ENCODE measurements at places on chromosomes 3 and 15.

GRCh38 chr3:50179710-50180109 is 11.7 kb upstream of the GNAT1 start:
- DNase-seq: no peak

GRCh38 chr3:25007974-25008658 is 419.9 kb upstream of the RARB start:
- no peak for DNase-seq

GRCh38 chr3:119630128-119630879 is 30.1 kb downstream of the POPDC2 start:
- DNase-seq: no peak

DNA sequence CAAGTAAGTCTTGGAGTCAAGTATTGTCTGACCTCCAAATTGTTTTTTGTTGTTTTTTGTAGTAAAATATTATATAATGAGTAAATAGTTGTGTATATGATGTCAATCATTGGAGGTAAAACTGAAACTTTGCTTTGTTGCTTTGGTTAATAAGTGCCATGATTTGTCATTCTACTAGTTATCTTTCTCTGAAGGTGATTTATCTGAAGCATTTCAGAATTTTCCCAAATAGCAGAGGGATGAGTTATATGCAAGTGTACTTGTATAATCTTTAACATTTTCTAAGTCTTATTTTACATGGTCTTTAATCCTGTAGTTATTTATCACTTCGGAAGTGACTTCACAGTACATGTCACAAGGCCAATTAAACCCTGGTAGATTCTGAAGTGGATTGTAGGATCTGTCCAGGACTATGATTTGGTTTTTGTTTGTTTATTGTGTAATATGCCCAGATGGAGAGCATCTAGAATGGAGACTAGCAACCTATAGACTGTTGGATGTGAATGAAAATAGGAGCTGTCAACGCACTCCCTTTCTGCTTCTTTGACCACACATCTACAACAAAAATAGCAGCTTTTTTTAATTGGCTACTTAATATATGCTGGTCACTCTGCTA is 93.1 kb upstream of the SAMMSON start:
- no peak for DNase-seq

- DNase-seq: no peak
Measured at GRCh38 chr15:43794269-43795037, 2.3 kb downstream of the SERF2 start.

DNA sequence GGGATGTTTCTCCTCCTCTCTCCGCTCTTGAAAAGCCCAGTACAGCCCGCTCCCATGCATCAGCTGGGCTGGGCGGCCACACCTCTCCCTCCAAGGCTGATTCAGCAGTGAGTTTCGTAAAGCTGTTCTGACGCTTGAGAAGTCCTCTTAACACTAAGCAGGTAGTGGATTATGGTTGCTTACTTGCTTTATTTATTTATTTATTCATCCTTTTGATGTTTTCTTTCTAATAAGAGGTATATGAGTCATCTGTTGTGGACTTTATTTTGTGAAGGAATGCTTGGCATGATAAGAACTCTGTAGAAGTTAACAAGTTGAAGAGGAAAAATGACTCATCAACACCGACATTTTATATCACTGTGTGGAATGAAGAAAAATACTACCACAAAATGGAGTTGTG is 285.0 kb downstream of the SQOR start:
- DNase-seq: no peak

DNA sequence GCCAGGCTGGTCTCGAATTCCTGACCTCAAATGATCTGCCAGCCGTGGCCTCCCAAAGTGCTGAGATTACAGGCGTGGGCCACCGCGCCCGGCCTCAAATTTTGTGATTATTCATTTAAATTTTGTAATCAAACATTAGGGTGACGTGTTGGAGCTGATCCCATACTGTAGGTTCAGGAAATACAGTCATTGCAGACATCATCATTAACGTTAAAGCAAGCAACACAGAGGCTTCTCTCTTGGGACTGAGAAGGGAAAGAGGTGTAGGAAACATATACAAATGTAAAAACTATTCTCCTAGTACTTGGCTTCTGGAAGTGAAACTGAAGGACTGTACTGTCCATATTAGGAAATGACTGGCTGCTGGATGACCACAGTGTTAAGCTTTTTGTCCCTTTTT is 11.1 kb upstream of the ARID3B start:
- no peak for DNase-seq

DNA sequence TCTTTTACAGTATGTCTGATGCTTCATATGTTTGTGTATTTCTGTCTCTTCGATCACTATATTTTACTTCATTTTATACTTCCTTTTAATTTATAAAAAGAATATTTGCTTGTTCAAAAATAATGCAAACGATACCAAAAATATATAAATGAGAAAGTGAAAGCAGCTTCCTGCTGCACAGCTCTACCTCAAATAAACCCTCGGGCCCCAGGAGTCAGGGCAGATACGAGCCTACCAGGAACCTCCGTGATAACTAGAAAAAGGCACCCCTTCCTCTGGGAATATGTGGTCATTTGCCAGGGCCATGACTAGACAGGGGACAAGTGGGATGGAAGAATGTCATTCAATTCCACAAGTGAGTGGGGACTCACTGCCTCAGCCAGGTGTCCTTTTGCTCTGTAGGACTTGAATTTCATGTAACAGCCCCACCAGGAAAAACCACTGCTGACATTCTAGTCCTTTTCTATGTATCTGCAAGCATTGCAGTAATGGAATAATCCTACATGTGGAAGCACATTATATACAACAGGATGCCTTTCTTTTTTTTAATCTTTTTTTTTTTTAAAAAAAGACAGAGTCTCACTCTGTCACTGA is 133.3 kb downstream of the SUCLG2 start:
- DNase-seq: no peak

DNA sequence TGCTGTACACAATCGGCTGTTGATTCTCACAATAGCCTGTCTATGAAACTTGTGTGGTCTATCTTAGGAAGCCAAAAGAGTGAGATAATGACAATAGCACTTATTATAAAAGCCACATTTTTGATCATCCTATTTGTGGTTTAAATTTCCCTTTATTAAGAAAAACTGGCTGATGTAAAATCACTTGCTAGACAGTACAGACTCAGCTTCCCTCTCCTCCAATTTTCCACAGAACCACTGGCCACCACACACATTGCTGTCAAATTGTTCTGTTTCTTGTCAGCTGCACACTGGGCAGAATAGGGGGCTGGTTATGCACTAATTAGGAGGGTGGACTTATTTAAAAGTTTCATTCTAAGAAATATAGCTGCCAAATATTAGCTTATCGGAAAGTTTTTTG is 425.9 kb downstream of the EPHA3 start:
- no peak for DNase-seq

- DNase-seq: no peak
Measured at GRCh38 chr3:194983620-194984019, 287.3 kb downstream of the XXYLT1 start.

DNA sequence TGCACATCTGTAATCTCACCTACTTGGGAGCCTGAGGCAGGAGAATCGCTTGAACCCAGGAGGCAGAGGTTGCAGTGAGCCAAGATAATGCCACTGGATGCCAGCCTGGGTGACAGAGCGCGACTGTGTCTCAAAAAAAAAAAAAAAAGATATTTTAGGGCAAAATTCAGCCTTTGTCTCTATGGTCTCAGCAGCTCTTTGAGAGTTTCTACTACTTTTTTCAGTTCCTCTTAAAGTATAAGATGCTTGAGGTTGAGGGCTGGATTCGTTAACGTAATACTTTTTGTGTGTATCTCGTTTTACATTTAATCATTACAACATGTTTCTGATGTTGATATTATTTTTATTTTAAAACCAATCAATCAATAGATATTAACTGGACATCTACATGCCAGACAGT is 381.2 kb upstream of the TBL1XR1 start:
- DNase-seq: no peak

DNA sequence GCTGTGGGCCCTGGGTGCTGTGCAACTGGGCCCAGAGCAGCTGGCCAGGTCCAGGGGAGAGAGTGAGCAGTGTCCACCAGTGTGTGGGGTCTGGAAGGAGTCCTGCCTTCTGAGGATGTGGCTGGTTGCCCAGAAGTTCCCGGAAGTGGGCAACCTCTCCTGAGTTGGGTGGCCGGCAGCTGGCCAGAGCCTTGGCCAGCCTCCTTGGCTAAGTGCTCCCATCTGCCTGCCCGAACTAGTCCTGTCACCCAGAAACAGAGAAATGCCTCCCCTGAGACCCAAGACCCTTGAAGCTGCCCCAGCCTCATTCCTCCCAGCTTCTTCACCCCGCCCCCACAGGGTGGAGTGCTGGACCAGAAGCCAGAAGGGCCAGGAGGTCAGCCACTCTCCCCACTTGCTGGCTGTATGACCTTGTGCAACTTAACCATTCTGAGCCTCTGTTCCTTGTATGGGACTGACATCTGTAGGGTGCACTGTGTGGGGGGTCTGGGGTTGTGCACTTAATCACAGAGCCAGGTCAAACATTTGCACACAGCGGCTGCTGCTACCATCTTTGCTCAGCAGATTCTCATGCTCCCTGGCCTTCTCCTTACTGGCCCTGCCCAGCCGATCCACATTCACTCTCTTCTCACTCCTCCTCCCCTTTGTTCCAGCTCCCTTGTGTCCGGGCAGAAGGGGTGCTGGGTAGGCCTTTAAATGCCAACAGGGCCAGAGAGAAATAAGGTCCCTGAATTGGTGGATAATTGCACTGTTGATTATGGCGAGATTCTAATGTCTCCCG is 7.5 kb upstream of the ALAS1 start:
- DNase-seq: no peak

- no peak for DNase-seq
Measured at GRCh38 chr15:73723191-73723590, 30.0 kb downstream of the INSYN1 start.

- DNase-seq: no peak
Measured at GRCh38 chr3:69005071-69005790, 8.3 kb downstream of the EOGT start.

GRCh38 chr3:101036213-101036618 is 43.0 kb upstream of the ABI3BP start:
- DNase-seq: no peak

DNA sequence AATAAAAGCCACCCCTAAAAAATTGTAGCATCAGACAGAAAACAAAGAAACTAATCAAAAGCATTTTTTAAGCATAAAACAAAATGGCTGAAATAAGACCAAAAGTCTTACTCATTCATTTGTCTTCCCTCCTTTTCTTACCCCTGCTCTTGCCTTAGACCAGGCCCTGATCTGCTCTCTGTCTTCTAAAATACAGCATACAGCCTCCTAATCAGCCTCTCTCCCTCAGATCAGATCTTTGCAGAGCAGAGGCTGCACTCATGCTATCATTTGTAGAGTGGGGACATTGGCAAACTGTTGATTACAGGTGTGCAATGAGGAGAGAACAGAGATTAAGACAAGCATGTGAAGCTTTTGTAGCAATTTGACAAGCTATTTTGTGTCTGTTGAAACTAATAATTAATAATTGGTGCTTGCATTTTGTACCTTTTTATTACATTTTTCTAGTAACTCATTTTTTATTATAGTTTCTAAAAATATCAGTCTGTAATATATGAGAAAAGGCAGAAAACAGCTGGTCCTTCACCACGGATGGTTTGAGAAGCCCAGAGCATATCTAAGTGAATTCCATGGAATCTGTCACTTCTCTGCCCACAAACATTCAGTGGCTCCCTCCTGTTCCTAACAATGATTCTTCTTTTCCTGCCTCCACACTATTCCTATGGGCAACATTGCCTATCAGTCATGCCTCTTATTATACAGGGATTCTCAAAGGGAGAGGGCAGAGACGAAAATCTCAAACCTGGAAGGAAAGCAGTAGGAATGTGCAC is 286.2 kb upstream of the STT3B start:
- no peak for DNase-seq

DNA sequence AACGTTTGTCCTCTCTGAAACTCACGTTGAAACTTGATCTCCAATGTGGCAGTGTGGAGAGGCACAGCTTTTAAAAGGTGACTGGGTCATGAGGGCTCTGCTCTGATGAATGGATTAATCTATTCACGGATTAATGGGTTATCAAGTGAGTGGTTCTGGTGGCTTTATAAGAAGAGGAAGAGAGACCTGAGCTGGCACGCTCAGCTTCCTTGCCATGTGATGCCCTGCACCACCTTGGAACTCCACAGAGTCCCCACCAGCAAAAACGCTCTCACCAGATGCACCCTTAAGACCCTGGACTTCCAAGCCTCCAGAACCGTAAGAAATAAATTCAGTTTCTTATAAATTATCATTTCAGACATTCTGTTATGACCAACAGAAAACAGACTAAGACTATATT is 2.6 kb downstream of the PPP1R2 start:
- DNase-seq: no peak

DNA sequence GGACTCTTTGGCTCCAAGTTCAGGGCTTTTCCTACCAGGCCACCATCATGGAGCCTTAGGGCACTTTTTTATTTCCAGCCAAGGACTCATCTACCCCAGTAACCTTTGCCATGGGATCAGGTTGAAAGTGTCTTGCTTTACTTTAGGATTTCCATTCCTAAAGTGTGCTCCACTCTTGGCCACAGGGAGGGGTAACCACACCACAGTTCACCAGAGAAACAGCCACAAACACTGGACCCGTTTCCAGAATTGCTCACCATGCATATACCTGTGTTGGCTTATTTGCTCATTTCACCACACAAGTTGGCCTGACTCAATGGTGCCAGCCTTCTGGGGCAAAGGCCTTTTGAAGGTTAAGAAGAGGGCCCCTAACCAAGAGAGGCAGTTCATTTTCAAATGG is 70.6 kb upstream of the RAD18 start:
- no peak for DNase-seq

GRCh38 chr3:171799501-171799900 is 10.8 kb downstream of the PLD1 start:
- no peak for DNase-seq

DNA sequence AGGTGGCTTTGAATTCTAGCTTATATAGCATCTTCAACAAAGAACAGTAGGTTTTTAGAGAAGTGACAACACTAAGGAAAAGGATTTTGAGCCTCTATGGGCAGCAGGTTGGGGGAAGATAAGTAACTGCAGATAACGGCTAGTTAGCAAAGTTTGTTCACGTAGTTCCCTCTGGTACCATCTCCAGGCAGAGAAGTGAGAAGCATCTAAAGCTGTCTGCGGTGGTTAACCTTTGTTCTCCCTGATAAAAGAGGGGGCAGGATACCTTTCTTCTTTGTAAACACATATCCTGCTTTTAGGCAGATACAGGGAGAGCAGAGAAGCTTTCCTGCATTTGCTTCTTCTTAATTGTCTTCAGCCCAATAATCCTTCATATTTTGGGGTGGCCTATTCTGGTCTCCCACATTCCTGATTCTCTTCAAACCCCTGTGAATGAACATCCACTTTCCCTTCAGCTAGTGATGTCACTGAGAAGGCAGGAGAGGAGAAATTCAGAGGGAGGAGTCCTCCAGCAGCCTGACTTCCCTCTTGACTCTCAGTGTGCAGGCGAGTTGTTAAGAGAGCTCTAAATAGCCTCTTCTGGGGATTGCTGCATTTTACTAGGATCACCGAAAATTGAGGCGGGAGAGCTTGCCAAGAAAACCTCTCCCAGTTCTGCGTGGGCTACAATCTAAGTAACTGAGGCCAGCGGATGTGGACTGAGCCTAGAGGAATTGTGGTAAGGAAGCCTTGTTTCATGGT is 393.7 kb upstream of the C2CD4B start:
- DNase-seq: no peak

DNA sequence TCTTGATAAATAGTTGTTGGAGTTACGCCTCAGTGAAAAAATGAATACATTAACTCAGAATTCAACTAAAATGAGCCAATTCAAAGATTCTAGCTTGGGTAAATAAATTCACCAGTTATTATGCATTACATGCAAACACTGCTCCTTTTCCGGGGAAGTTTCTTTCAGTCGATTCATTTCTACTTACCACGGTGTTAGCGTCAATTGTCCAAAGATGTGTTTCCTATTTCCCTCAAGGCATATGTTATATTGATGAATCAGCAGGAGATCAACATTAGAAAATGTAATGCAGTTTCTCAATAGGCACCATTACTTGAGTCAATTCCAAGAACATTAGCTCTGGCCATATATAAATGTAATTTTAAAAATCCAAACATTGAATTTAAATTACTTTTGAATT is 517.7 kb downstream of the OTOL1 start:
- DNase-seq: no peak
